ENCODE measurements at places on chromosomes 16 and 17.
A peak's percentile ranks its signal among the peaks of the same experiment; 100 is the strongest.

GRCh38 chr17:46770818-46771560 is 47.5 kb downstream of the WNT3 start:
- peak; percentile 69 for DNase-seq

- peak; percentile 48 for DNase-seq
These were observed 472.7 kb upstream of the HSBP1 start for GRCh38 chr16:83335076-83335475.

GRCh38 chr17:57927048-57927723 is 28.0 kb downstream of the CUEDC1 start:
- peak; percentile 74 for DNase-seq

DNA sequence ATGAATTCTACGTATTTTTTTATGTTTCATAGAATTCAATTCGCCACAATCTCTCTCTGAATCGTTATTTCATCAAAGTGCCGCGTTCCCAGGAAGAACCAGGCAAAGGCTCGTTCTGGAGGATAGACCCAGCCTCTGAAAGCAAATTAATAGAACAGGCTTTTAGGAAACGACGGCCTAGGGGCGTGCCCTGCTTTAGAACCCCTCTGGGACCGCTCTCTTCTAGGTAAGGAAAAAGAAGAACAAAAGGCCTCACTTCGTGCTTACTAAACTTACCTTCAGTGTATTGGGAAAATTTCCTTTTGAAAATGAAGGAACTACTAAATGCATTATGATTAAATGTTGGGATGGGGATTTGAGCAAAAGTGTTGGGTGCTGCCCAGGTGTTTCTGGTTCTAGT is 63.2 kb downstream of the FOXK2 start:
- DNase-seq = no peak

DNA sequence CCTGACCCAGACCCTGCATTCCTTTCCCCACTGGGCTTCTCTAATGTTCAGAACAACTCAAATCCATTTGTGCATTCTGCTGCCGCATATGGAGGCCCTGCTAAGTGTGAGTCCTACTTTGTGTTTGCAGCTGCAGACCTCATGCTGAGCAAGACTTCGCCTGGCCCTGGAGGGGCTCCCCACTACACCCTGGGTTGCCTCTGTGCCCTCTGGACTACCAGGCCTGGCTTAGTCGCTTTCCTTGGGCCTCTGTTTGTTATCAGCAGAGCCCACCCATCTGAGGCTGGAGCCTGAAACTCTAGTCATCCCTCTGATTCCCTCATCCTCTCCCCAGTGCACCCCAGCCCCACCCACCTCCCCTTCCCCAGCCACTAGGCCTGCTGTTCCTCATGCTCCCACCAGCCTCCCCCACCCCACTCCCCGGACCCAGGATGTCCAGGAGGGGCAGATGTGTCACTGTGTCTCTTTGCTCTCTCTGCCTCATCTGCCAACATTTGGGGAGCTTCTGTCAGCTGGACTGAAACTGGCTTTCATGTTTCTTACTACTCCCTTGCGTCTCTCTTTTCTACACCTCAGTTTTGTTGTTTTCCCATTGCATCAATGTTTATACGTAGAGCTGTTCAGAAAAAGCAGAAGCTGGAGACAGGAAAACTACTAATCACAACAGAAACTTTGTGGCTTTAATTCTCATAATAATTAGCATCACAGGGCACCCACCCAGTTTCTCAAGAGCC is 17.9 kb upstream of the CD300E start:
- DNase-seq = no peak

DNA sequence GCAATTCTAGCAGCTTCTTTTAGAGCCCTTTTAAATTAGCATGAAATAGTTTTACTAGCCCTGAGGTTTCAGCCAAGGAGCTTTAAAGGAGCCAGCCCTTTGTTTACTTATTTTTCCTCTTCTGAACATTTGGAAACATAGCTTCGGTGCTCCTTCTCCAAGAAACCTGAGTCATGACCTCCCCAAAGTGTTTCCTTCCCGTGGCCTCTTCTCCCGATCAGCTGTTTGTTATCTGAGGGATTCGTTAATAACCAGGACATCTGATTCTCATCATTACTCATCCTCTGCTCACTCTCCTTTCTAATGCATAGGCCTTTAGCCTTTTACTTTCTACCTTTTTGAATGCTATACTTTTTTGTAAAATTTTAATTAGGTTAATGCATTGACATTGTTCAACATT is 204.5 kb downstream of the WWOX start:
- no peak for DNase-seq

DNA sequence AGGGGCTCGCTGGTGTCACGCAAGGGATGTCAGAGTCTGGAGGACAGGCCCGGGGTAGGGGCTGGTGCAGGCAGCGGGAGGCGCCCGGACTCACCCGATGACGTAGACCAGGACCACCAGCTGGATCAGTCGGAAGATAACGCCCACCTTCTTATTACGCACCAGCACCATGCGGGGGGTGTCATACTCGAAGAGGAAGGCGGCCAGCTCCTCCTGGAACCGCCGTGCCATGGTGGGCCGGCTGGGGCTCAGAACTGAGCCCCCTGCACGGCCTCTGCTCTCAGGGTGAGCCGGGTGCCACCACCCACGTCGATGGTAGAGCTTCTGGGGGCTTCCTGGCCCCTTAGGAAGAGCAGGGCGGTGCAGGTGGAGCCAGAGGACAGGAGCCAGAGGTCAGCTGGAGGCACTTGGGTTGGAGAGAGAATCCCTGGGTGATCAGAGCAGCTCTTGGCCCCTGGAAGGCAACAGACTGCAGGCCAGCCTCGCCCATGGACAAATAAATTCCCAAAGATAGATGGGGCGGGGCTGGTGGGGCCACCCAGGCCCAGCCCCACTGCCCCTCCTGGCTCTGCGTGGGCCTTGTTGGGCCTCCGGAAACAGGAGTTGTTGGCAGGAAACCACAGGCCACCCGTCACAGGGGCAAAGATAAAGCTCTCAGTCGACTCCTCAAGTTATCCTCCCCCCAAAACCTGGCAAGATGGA is at the start of gene P2RX1:
P2RX1 (minus strand) TSS at position 471 of the 702 bp plus-strand sequence; CDS start at position 231, 240 bp downstream.
- no peak for DNase-seq

DNA sequence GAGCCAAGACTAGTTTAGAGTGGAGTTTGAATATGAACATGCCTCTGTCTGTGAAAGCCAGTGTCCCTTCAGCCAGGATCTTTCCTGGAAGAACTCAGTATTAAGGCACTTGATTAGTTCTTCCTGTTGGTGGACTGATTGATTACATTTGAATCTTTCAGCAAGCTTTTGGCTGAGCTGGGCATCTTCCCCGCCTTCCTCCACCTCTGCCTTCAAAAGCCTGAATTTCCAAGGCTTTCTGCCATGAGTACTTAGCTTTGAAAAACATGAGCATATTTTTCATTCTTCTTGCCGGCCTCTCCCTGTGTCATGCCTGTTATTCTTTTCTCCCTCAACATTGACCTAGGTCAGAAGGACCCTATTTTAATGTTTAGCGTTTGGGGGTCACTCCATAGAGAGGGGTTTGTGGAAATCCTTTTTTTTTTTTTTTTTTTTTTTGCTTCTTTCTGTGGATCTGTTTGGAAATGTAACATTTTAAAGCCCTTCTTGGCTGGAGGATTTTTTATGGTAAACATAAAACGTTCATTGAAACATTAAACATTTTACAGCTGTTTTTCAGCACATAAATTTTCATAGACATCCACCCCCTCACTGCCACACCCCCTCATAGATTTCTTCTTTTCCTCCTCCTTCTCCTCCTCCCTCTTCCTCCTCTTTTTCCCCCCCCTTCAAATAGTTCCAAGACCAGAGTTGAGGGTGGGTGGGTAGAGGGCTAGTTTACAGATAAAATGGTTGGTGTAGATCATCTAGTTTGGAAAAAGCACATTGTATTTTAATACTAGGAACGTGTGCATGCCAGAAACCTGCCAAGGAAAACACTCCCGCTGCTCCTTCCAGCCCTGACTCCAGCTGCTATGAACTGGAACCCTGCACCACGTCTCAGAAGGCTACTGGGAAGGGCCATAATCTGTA is 645.9 kb downstream of the WWOX start:
- no peak for DNase-seq

DNA sequence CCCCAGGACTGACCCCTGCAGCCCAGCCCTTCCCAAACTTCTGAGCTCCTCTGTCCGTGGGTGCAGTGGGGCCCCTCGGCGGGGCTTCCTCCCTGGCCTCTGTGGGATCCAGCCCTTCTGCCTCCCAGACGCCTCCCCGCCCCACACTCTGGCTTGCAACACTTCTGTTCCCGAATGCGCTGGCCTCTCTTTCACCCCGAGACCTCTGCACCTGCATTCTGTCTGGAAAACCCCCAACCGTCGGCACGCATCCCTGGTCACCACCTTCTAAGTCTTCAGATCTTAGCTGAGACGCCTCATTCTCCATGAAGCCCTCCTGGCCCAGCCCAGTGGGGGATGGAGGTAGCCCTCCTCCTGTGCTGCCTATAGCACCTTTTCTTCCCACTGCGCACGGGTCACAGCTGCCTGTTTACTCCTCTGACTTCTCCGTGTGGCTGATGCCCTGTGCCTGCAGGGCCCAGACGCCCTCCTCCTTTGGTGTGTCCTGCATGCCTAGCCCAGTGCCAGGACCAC is 26.4 kb downstream of the TMEM235 start:
- DNase-seq = no peak

DNA sequence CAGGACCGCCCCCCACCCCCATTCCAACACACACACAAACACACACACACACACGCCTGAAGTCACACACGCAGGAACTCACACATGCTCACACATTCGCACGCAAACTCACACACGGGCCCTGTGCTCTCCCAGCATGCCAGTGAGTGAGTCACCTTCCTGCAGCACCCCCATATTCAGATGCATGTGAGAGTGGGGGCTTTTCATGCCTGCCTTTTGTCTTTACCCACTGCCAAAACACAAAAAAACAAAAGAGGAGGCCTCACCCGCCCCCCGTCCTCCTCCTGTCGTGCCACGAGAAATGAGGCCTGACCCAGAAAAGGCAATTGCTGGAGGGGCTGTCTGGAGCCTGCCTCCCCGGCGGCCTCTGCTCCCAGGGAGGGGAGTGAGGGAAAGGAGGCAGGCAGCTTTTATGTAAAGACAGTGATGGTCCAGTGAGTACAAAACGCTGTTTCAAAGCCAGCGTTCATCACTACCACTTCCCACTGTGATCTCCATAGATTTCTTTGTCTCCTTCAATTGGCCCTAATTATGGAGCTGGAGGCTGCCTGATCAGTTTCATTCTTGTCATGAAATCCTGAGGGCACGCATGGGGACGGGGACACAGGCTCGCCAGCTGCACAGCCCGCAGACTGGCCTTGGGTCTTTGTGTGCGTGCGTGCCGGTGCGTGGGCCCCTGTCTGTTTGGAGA is 29.5 kb upstream of the GSE1 start:
- DNase-seq = peak; percentile 81

GRCh38 chr16:54847207-54847606 is 83.5 kb upstream of the IRX5 start:
- peak; percentile 11 for DNase-seq

GRCh38 chr17:80442323-80442659 is 27.3 kb downstream of the ENDOV start:
- no peak for DNase-seq

GRCh38 chr16:31713945-31714902 is 159.4 kb upstream of the ZNF267 start:
- no peak for DNase-seq

GRCh38 chr17:68249354-68249765 is 1.5 kb downstream of the AMZ2 start:
- peak; percentile 33 for DNase-seq

DNA sequence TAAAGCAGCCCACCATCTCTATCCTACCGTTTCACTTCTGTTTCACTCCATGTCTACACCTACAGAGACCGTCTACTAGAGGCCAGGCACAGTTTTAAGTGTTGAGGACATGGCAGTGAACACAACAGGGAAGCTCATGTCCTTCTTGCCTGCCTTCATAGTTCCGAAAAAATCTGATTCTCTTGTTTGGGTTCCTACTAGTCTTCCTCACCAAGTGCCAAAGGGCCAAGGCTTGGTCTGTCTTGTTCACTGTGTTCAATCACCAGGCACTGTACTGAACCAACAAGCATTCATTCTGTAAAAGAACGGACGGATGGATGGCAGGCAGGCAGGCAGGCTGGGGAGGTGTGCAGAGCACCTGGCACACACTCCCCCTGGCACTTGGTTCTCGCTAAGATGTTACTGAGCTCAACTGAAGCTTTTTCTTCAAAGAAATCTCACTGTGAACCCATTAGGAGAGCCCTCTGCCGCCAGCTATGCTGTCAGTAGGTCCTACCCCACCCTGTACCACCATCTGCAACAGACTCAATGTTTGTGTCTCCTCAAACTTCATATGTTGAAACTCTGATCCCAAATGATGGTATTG is 2.5 kb downstream of the DEXI start:
- no peak for DNase-seq
